ENCODE measurements at places on chromosomes 13 and 19.

DNA sequence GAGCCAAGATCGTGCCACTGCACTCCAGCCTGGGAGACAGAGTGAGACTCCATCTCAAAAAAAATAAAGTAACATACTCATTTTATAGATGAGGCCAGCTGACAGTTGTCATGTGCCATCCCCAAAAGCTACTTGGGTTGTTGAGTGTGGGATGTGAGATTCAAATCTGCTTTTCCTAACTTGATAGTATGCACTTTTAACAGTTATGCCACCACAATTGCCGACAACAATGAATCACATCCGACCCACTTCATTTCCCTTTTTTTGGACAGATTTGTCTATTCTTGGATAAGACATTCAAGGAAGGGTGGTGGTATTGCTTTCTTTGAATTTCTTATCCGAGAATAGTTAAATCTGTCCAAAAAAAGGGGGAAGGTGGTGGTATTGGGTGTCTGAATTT lies 16.3 kb upstream of the DNMT1 start:
- no peak for DNase-seq

DNA sequence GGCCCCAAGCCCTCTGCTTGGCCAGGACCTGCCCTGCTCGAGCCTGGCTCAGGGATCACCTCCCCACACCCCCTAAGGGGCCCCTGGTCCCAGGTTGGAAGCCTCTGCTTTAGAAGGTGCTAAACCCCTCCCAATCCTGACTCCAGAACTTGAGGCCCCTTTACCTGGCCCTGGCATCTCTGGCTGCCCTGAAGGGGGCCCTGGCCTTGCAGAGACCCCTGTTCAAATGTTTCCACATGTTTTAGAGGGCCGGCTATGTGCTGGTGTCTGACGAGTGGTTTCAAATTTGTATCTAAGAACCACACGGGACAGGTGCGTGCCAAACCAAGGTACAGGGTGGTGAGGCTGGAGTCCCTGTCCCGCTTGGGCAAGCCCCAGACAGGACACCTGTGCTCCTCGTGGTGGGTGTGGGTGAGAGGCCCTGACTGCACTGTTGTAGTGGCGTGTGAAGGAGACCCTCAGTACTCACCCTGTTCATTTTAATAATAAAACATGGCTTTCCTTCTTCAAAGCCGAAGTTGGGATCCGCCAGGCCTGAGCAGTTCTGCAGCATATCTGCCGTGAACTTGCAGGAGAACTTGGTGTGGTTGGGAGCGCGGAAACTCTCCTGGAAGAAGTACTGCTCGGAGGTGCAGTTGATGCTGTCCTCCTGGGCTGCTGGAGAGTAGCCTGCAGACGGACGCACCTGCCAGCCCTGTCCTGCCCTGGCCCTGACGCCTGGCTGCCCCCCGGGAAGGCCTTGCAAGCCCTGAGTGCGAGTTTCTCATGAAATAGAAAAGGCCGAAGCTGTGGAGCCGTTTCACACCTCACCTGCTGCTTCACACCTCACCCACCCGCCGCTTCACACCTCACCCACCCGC lies 5.4 kb downstream of the ATP4B start:
- DNase-seq, result no peak

GRCh38 chr13:77975358-77976042 lies 56.9 kb upstream of the EDNRB start:
- DNase-seq, result no peak

- peak; percentile 6 for DNase-seq
Measured at GRCh38 chr13:61685682-61686012, 270.0 kb upstream of the PCDH20 start.

GRCh38 chr19:14555918-14556661 lies 15.8 kb downstream of the NDUFB7 start:
- DNase-seq, result no peak

- DNase-seq, result no peak
Measured at GRCh38 chr13:30338331-30338851, 31.0 kb upstream of the KATNAL1 start.

GRCh38 chr19:47266401-47266941 lies 8.2 kb upstream of the INAFM1 start:
- DNase-seq, result no peak

DNA sequence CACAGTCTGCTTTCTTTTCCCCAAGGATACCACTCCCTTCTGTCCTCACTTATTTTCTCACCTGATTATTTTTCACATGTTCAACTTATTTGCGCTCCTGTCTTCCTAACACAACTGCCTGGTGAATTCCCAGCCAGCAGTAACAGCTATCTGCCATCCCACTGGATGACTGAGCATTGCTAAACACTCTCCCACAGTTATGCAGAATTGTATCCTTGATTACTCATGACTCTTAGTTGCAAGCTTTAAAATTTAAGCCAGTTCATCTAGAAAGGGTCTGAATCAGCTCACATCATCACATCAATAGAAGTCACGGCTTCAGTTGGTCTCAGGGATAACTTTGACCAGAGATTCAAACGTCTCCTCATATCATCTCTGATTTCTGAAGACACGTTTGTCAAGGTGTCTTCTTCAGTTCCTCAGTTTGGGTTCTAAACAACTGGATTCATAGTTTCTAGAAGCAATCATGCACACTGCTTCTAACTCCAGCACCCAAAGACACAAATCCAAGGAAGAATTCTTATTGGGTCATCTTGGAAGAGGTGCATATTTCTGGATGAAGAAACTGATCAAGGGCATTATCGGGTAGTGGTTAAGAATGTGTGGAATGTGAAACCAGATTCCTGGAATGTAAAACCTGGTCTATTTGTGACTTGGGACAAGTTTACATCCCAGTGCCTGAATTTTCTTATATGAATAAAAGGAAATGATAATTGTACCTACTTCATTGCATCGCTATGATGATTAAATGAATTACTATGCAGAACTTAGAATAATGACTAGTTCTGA lies 13.9 kb upstream of the DACH1 start:
- DNase-seq, result peak; percentile 63

Measured in epithelial cell of proximal tubule (primary cell).